ENCODE measurements at places on chromosomes 12 and 14.
A peak's percentile ranks its signal among the peaks of the same experiment; 100 is the strongest.

DNA sequence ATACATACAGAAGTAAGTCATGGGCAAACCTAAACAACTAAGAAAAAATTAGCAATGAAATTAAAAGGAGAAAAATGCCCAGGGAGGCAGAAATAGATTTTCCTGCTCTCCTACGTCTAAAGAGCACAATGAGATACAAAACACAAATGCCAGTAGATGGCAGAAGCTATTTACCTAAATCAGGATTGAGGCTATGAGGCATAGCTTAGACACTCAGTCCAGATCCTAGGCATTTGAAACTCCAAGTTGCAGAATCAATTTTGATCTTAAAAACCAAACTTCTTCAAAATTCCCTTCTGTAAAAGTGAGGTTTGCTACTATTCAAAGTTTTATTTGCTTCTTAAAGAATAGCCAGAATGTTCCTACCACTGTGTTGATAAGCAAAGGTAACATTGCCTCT, 368.6 kb downstream of the DAD1 start:
- no peak for DNase-seq

DNA sequence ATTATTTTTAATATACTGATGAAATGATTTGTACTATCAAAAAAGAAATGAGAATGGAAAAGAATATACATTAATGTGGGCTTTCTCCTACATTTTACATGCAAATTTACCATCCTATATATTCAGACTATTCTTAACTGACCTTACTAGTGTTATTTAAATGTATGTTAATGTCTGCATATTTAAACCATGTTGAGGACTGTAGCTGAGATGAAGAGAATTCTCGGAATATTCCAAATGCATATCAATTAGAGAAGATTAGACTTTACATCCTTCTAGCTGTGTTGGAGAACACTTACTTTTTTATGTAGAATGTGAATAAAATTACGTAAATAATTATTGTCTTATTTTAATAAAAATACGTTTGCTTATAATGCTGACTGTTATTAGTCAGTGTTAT, 990.1 kb upstream of the LRFN5 start:
- no peak for DNase-seq

DNA sequence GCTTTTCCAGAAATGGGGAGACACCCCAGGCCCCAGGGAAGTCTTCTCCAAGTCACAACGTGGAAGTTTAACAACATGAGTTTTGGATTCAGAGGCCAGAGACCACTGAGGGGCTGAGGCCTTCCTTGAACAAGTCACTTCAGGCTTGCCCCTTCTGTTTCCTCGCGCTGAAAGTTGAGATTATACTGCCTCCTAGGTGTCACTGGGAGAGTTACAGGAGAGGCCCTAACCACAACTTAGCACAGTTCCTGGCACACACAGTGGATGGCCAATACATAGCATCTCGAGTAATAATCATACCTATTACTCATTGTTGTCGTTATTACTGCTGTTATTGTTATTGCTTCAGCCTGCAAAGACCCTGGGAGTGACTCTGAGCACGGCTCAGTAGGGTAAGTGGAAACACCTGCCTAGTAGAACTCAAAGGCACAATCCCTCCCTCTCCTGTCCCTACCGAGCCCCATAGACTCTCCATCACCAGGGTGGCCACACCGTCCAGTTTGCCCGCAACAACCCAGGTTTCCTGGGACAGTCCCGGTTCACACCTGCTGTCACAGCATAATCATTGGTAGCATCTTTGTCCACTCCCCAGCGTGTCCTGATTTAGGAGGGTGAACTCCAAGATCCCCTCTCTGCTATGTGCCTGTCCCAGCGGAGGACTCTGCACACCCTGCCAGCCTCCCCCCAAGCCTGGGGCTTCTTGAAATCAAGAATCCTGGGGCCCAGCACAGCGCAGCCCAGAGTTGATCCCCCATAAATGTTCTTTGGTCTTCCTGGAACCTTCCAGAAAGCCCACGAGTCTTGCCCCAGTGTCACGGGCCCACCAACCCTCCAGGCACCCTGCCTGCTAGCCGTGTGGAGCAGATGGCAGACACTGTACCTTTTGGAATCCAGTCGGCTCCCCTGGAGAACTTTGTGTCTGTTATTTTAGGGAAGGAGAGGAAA, 85.0 kb downstream of the SYNE3 start:
- DNase-seq: peak; percentile 43

- DNase-seq: no peak
Observed at GRCh38 chr12:51036279-51036678, 10.1 kb upstream of the SLC11A2 start.

DNA sequence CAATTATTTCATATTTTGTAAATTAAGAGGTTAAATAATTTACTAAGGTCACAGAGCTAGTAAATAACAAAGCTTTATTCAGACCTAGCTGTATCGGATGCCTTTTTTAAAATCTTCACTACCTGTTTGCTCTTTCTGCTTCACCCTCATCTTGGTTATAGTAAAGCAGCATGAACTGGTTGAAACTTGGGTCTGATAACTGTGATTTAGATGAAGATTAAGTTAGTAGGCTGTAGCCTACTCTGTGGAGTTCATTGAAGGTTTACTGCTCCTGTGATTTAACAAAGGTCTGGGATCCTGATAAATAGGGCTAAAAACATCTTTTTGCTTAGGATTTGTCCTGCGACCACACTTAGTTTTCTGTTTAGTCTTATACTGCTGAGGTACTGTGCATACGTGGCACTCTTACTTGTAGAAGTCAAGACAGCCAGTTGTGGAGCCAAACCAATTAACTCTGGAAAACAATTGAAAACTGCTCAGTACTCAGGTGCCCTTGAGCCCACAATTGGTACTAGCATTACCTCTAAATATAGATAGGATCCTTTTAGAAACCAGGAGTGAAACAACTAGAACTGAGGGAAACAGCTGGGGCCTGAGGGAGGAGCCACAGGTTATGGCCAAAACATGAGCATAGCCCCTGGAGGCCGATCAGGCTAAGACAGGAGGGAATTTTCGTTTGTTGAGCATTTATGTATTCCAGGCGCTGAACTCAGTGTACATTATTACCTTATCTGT, 2.3 kb downstream of the SPATS2 start:
- DNase-seq: peak; percentile 66

DNA sequence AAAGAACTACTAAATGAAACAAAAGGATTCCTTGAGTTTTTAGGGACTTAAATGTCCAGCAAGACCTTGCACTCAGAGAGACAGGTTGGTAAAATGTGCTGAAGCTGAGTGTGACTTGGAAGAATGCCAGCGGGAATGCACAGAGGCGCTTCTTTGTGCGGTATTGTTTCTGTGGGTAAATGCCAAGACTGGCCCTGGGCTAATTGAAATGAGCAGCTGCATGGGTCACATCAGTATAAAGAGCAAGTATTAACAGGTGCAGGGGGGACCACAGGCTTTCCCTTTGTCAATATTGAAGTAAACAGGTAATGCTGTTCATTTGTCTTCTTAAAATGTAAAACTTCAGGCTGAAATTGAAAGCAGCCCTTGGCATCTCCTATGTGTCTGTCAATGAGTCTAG, 74.3 kb downstream of the LMO3 start:
- DNase-seq: no peak

- no peak for DNase-seq
Observed at GRCh38 chr14:32361674-32362073, 32.6 kb downstream of the AKAP6 start.

GRCh38 chr14:78308079-78308478, 137.9 kb downstream of the NRXN3 start:
- DNase-seq: no peak

DNA sequence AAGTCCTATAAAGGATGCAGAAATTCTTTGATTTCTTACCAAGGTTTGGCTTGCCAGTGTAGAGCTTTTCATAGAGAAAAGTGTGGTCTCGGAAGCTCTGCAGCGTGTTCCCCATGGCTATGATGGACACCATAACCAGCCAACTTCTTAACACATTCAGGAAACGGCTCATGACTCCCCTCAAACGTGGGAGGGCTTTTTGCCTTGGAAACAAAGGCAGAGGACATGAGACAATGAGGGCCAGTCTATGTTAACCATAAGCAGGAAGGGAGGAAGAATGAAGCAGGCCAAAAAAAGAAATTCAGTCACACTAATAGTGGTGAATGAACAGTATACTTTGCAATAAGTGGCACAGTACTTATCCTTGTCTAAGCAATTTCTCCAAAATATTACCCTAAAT, 3.3 kb downstream of the ERG28 start:
- no peak for DNase-seq

DNA sequence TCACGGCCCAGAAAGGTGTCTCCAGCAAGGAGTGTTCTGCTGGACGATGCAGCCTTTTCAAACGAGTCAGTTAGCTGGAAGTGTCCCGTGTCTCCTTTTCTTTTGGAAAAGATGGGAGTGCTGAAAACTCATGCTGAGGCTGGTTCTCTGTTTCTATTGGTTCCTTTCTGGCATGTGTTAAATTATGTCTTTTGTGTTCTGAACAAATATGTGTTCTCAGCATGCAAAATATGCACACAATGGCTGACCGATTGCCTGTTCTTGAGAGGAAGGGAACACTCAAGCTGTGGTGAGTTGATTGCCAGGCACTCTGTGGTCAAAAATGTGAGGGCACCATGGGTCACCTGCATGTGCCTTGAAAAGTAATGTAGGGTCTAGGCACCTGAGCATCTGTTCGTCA, 181.3 kb downstream of the CACNA1C start:
- DNase-seq: no peak

DNA sequence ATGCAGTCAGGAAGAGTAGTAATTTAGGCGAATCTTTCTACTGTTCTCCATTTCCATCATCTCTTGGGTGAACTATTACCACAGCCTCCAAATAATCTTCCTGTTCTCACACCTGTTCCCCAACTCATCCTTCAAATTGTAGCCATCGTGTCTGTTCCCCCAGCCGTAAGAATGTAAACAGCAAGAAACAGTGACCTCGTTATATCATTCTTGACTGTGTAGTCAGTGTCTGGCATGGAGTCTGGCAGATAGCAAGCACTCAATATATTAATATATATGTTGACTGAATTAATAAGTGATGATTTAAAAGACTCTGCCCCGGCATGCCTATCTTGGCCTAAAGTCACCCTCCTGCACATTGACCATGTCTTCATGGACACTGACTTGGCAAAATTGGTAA, 20.3 kb downstream of the PDE6H start:
- no peak for DNase-seq

- DNase-seq: peak; percentile 86
Observed at GRCh38 chr12:40099423-40099853, 6.4 kb downstream of the SLC2A13 start.

DNA sequence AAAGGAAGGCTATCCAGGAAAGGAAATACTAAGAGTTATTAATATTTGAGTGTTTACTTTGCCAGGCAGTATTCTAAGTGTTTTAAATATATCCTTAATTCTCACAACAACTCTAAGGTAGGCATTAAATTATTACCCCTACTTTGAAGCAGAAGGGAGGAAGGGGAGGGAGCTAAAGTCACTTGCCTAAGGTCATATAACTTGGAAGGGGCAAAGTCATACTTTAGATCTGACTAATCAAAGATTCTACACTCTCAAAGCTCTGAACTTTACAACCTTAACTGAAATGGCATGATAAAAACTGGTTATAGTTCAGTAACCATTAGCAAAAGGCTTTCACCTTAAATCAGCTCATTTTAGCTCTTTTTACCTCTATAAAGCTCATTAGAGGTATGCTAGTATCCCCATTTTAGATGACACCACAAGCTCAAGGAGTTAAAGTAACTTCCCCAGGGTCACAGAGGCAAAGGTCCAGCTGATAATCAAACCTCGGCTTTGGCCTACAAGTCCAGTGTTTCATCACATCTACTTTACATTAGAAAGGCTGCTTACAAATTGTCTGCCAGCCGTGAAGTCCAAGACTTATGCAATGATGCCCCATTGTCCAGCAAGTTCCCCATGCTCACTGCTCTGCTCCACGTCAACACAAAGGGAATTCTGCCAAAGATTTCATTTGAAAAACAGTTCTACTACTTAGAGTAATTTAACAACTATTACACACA, 223.9 kb downstream of the MED13L start:
- DNase-seq: peak; percentile 16

DNA sequence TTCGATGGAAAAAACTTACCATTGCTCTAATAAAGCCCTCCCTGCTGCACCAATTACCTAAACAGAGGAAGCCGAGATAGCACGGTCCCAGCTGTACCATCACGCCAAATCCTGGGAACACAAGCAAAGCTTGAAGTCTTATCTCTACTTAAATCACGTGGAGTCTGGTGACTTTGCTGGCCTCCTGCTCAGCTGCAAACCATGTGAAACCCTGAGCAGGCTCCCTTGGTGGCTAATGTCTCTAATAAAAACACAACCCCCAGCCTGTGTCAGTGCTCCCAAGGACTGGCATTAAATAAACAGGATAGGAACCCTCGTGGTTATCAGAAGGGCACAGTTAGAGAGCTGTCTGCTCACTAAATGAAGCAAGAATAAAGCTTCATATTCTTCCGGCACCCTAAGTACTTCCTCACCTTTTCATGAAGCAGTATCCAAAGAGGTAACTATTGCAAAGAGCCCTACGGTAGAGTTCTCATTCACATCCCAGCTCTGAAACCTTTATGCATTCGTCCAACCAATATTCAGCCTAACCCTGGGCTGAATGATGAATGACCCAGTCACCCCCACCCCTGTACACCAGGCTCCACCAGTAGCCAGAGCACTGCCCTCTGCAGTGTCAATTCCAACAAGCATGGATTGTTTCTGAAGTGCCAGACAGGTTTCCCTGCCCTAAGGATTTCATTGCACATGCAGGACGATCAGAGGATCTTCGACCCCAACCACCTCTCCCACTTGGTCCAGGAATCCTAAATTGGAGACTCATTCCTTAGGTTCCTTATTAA, 452.7 kb upstream of the TMPO start:
- no peak for DNase-seq

GRCh38 chr14:54435500-54435981, 5.6 kb downstream of the CNIH1 start:
- no peak for DNase-seq

GRCh38 chr12:131910302-131911027, 16.0 kb downstream of the ULK1 start:
- DNase-seq: no peak

- DNase-seq: no peak
Observed at GRCh38 chr12:29882846-29883245, 99.1 kb upstream of the TMTC1 start.

DNA sequence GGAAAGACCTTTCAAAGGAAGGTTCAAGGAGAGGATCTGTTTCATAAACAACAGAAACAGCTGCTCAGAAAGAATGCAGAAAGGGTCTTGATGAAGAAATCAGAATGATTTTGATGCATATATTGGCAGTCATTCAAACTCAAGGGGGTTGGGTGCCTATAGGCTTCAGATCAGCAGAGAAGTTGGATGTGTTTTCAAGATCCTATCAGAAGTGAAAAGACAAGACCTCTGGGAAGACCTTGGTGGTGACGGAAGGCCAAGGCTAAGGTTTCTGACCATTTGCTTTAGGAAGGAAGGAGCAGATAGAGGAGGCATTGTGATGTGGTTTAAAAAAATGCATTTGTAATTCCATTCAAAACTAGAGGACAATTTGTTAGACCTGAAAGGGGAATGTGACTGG, 15.2 kb upstream of the PTPRB start:
- DNase-seq: no peak

GRCh38 chr12:95600567-95600966, 49.3 kb upstream of the USP44 start:
- DNase-seq: no peak
